CD4-positive, alpha-beta T cell treated with Interleukin-6 for 4 hours (primary cell): ENCODE measurements at places on chromosomes 2 and 18.
A peak's percentile ranks its signal among the peaks of the same experiment; 100 is the strongest.

DNA sequence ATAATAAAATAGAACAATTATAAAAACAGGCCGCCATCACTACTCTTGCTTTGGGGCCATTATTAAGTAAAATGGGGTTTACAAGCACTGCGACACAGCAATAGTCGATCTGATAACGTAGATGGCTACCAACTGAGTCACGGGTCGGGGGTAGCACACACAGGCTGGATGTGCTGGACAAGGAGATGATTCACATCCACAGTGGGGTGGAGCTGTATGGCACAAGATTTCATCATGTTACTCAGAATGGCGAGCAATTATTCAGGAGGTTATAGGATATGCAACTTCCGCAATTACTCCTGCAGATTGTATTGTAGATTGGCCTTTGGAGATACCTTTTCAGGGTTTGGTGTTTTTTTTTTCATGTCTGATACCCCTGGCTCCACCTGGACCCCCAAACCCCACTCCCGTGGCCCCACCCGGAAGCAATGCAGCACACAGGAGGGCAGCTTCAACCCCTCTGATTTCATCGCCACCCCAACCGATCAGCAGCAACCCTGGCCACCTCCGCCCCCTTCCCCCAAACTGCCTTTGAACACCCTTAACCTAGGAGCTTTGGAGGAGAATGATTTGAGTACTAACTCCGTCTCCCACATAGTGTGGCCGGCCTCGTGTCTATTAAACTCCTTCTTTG lies 21.4 kb upstream of the MLPH start:
- no peak for DNase-seq

- DNase-seq = no peak
Measured at GRCh38 chr18:69992776-69993175, 45.1 kb upstream of the CD226 start.

DNA sequence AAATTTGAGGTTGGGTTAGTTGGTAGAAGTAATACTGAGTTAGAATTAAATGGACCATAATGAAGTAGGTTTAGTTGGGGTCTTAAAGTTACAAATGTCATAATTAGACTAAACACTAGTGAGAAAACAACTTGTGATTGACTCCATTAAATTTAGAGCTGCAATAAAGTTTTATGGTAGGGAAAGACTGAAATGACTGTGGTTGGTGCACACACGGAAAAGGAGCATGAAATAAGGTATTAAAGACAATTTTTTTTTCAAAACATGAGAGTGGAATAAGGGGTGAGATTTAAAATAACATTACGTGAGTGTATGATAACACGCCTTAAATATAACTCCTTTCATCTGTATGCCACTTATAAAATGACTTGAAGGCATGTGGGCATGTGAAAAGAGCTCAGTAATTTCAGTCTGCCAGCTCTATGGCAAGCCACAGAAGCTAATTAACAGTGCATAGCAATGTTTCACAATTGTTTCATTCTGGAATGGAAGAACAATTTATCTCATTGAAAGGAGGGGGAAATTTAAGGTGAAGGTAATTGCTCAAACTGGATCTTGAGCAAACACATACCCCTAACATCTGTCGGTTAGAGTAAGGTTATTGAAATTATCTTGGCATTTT lies 1.4 kb downstream of the FRZB start:
- no peak for DNase-seq

GRCh38 chr2:120635146-120635545 lies 100.5 kb upstream of the GLI2 start:
- no peak for DNase-seq

GRCh38 chr2:1601471-1602277 lies 142.6 kb downstream of the PXDN start:
- DNase-seq = no peak

- DNase-seq = no peak
Measured at GRCh38 chr2:193894081-193894480, 1699.3 kb upstream of the TMEFF2 start.

DNA sequence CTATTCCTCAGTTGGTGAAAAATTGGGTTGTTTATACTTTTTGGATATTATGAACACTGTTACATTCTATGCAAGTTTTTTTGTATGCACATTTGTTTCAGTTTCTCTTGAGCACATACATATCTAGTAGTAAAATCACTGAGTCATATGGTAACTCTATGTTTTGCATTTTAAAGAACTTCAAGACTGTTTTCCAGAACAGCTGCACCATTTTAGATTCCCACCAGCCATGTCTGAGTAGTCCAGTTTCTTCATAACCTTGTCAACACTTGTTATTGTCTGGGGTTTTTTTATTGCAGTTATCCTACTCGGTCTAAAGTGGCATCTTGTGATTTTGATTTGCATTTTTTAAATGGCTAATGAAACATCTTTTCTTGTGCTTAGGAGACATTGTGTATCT lies 100.3 kb upstream of the OTOS start:
- no peak for DNase-seq

DNA sequence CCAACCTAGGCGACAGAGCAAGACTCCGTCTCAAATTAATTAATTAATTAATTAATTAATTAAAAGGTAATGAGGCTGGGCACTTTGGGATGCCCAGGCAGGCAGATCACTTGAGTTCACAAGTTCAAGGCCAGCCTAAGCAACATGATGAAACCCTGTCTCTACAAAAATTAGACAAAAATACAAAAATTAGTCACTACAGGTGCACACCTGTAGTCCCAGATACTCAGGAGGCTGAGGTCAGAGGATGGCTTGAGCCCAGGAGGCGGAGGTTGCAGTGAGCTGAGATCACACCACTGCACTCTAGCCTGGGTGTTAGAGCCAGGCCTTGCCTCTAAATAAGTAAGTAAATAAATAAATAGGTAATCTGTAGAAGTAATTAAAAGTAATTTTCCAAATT lies 6.8 kb downstream of the SF3B1 start:
- DNase-seq = no peak

- peak; percentile 80 for DNase-seq
Measured at GRCh38 chr2:105787376-105788318, 42.9 kb downstream of the NCK2 start.
